Vagina (tissue), 2 donors: ENCODE measurements at places on chromosomes 1 and 21. TPM values are rescaled to one million over a fixed set of nuclear protein-coding genes. Genes with fewer than 3 reads are reported as not detected.

- DNase-seq: no peak
Observed at GRCh38 chr1:57281324-57281723, 142.5 kb downstream of the DAB1 start.

Gene TSPEAR
- not detected for total RNA-seq

DNA sequence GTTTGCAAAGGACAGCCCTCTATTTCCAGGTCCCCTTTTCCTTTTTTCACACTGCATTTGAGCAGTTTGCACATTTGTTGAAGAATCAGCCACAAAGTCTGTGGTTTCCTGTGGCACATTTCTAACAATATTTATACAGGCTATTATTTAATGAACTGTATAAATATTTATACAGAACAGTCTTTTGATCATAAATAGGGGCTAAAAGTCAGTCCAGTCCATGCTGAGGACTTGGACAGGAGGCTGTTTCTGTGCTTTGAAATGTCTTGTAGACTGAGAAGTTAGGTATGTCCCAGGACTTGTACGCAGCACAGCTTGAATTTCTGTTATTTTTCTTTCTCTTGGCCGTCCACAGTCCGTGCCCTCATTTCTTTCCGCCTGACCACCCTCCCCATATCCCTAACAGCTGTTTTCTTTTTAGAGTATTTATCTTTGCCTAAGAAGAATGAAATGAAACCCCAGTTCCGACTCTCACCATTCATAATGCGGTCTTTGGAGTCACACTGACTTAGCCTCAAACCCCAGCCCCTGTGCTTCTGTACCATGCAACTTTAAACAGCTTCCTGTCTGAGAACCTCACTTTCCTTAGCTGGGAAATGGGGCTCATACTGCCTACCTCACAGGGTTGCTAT is 19.7 kb downstream of the FGGY start:
- DNase-seq: no peak

DNA sequence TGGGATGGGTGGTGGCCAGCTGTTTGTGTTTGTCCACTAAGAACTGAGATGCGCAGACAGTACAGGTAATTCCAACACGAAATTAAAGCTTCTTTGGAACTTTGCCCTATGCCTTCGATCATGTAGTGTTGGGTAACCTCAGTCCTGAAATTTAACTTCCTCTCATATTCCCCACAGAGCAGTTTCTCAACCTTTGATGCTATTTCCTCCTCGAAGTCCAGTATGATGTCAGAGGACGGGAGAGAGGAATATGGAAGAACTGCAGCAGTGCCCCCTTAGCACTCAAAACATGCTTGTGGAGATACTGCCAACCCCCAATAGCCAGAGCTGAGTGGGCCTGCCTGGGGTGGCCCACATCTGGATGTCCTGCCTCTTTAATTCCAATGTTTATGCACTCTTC is 3.6 kb downstream of the LPAR3 start:
- no peak for DNase-seq

Gene PUM1
- 88.6 TPM for total RNA-seq

- no peak for DNase-seq
Observed at GRCh38 chr1:17046334-17046657, 7.5 kb downstream of the SDHB start.

Gene IVL
- total RNA-seq: 169 TPM

GRCh38 chr1:217425422-217425821 is 205.5 kb downstream of the GPATCH2 start:
- no peak for DNase-seq

DNA sequence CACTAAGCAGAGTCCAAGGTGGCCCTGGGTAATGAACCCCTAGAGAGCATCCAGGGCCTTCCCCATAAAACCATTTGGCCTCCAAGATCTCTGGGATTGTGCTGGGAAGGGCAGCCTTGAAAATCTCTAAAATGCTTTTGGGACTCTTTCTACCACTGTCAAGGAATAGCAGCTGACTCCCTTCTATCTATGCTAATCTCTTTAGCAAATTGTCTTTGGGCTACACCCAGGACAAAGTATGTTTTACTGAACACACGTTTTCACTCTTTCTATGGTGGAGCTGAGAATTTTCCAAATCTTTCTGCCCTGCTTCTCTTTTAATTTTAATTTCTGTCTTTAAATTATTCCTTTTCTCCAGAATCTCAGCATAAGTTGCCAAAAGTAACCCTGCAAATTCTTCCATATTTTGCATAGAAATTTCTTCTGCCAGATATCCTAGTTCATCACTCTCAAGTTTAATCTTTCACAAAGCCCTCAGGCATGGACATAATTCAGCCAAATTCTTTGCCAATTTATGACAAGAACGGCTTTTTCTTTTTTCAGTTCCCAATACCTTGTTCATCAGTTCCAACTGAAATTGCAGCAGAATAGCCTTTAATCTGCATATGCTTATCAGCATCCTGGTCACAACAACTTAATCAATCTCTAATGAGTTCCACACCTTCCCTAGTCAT is 687.0 kb upstream of the ADGRL4 start:
- DNase-seq: no peak

GRCh38 chr1:214386747-214387146 is 105.8 kb downstream of the SMYD2 start:
- DNase-seq: no peak

DNA sequence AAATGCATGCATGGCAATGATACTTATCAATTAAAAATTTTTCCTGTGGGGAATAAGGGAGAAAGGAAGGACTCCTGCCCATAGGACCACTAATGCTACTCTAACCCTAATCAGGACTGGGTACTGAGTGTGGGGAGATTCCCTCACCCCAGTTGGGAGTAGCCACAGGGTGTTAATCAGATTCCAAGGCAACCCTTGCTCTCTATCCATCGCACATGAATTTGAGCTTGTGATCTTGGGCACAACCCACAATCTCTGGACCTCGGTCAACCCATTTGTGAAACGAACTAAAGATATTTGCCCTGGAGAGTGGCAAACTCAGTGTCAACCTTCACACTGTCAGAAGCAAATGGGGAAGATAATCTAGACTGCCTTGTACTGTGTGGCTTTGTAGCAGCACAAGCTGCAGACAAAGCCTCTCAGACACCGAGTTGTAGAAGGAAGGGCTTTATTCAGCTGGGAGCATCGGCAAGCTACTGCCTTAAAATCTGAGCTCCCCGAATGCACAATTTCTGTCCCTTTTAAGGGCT is 69.5 kb downstream of the SERINC2 start:
- DNase-seq: no peak

Gene GBP5
- 4.2 TPM for total RNA-seq

DNA sequence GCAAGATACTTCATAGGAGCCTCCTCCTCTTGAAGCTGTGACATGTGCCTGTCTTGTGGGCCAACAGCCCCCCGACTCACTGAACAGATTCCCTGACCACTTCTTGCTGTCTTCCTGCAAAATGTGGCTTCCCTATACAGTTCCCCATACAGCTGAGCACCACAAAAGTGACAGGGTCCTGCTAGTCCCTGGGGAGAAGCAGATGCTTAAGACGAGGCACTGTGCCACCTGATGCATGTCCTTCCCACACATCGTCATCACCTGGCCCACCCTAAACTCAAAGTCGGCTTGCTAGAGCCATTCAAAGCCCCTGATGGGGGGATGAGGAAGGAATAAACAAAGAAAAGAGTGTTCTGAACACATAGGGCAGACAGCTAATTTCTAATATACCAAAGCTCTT is 29.2 kb upstream of the ETV3 start:
- DNase-seq: no peak

DNA sequence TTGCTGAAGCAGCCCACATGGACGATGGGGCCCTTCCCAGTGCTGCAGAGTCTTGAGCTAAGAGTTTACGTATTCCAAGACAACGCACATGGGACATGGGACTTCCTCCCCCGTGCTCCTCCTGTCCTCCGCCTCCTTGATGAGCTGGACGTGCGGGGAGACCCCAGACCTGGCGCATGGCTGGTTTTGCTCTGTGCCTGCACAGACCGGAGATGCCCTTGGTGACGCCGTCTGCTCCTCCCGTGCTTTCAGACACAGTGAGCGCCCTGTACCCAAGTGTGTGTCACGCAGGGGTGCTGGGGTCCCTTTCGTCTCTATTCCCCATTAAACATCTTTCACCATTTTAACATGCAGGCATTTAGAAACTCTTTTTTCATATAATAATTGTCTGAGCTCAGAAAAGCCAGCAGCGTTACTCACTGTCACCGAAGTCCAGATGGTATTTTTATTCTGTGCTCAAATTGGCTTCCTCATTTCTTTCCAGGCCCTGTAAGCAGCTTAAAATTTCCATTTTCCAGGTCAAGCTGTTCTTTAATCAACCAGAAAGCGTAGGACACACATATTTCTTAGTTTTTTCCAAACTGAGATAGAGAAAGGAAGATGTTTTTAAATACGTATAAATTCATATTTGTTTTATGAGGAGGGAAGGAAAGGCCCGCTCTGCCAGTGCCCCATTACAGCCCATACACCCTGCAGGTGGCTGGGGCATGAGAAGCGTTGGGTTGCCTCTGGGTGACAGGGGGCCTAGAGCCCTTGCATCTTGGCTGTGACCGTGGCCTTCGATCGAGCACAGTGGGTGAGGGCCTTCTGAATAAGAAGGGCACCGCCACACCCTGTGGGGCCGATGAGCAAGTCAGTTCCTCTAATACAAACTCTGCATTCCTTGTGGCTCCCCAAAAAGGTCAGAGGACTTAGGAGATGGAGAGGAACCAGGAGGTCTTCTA is 17.9 kb upstream of the ZBTB21 start:
- DNase-seq: no peak

Gene ZBTB8B
- total RNA-seq: not detected

- DNase-seq: no peak
Observed at GRCh38 chr1:11391886-11392285, 87.1 kb upstream of the DISP3 start.

Gene IRF6
- 83.5 TPM for total RNA-seq

Gene RHD
- total RNA-seq: not detected

Gene TCEANC2
- total RNA-seq: 4.7 TPM

GRCh38 chr1:154774175-154774855 is 95.8 kb downstream of the KCNN3 start:
- no peak for DNase-seq

- no peak for DNase-seq
Observed at GRCh38 chr1:52976183-52977035, 49.3 kb downstream of the SCP2 start.

- no peak for DNase-seq
Observed at GRCh38 chr1:87684194-87684593, 355.5 kb downstream of the LMO4 start.

GRCh38 chr1:48735796-48736195 is 40.9 kb downstream of the BEND5 start:
- no peak for DNase-seq

DNA sequence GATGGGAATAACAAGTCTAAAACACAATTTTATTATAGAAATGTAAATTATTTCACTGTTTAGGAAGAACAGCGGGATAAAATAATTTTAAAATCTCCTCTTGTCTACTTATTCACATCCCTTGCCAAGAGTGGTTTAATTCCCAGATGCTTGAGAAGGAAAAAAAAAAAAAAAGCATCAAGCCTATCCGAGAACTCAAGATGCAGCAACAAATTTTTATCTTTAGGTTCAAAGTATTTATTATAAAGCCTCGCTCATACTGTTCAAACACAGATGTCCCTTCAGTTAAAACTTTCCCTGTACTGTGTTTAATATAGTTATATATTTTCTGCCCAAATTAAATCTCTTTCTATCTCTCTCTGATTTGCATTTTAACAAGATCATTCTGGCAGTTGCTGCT is 1615.8 kb downstream of the PLA2G4A start:
- DNase-seq: no peak

GRCh38 chr1:91261655-91262054 is 143.0 kb downstream of the HFM1 start:
- no peak for DNase-seq

Gene OLFML3
- 108 TPM for total RNA-seq

GRCh38 chr1:97791251-97791650 is 129.6 kb downstream of the DPYD start:
- no peak for DNase-seq

DNA sequence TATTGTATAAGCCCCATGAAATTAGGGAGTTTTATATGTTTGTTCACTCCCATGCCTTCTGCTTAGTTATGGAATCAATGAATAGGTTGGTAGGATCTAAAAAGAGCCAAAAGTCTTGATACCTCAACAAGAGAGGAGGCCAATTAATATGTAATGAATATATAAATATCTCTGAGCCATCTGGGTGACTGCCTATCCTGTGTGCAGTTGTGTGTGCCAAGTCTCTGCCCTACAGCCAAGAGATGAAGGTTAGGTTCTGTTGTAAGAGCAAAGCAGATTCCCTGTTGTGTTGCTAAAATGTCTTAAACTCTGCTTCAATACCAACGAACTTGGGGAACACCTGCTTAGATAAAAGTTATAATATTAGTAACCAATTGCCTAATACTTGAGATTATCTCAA is 61.8 kb upstream of the GORAB start:
- DNase-seq: no peak

- DNase-seq: no peak
Observed at GRCh38 chr1:96515430-96515829, 206.2 kb upstream of the PTBP2 start.

- no peak for DNase-seq
Observed at GRCh38 chr1:164928232-164928812, 369.3 kb downstream of the PBX1 start.

DNA sequence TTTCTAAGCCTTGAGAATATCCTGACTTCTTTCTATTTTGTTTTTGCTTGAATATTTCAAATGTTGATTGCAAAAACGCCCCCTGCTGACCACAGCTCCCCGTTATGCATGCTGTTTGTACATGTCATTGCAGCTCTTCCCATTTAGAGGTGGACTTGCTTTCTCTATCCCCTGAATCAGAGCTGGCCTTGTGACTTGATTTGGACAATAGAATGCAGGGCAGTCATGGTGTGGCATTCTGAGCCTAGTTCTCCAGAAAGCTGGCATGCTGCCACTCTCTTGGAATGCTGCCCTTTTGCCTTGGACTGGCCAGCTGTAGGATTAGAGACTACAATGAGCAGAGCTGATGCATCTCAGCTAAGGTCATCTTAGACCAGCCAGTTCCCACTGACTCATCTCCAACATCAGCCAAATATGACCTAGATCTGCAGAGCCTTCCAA is 1561.5 kb downstream of the MRPL39 start:
- DNase-seq: no peak

Gene ERVH48-1
- total RNA-seq: not detected
